Adrenal gland (tissue), 19 donors: ENCODE measurements at places on chromosomes 5 and 9. TPM values are rescaled to one million over a fixed set of nuclear protein-coding genes. Genes with fewer than 3 reads are reported as not detected.

FOXD4L4 gene
- not detected for polyA plus RNA-seq

F2RL1 gene
- polyA plus RNA-seq: 0.95 TPM

SLC35D2 gene
- polyA plus RNA-seq: 10.4 TPM

CD74 gene
- polyA plus RNA-seq: 719 TPM
